ENCODE measurements at places on chromosomes 2 and 18. TPM values are rescaled to one million over a fixed set of nuclear protein-coding genes. Genes with fewer than 3 reads are reported as not detected.

The ZNF236 gene
- total RNA-seq: 3.7 TPM

The MAP3K19 gene
- not detected for total RNA-seq

The C2orf92 gene
- 0.15 TPM for total RNA-seq

The PLA2R1 gene
- 1.5 TPM for total RNA-seq

The NTSR2 gene
- total RNA-seq: not detected
